ENCODE measurements at places on chromosomes 11 and 22.
A peak's percentile ranks its signal among the peaks of the same experiment; 100 is the strongest.

GRCh38 chr11:1074244-1075221 is at the start of gene MUC2:
MUC2 (plus strand) TSS chr11:1074874.
- DNase-seq = no peak

DNA sequence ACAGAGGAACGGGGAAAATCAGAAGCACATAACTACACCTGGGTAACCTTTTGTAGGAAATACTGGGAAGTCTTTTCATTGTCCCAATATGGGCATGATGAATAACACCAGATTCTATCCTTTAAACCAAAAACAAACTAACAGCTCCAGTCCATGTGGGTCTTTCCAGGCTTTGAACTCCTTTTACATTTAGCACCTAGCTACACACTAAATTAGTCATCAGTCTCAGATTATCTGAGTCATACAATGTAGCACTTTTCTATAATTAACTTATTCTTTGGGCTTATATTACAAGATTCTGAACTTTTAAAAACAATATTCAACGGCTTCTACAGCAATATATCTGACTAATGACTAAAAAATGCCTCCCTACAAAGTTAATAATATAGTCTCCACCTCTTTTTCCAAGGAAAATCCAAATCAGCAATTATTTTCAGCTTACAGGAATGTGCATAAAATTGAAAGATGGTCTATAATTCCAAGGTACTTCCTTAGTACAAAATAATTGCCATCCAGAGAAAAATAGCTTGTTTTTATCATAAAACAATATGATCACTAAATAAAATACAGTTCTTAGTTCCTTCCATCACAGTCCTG is 26.3 kb downstream of the STK33 start:
- DNase-seq = no peak

DNA sequence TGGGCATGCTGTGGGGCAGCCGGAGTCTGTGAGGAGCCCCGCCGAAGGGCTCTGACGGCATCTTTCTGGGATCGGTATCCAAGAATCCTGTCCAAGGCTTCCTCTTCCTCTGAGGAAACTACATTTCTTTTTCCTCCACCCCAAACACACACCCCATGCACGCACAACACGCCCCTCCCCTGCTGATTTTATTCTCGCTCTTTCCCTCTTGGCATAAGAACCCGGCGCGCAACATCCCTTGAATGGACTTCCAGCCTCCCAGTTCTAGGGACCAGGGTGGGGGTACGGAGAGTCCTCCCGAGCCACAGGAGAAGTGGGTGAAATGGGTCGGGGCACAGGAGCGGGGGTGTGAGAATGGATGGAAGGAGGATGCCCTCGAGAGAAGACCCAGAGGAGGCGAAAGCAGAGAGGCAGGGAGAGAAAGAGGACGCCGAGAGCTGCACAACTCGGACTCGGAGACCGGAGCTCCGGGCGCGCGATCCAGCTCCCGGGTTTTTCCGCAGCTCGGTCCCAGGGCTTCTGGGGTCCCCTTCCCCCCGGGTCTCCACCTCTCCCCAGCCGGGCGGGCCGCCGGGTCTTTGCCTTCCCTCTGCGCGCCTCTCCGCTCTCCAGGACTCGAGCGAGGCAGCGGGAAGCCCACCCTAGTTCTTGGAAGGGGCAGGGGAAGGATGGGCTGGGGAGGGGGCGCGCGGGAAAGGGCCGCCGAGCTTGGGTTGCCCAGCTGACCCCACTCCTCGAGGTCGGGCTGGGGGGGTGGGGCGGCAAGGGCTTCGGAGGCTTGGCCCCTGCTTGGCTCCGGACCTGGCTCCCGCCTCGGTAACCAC is 1.5 kb upstream of the LARGE1 start:
- peak; percentile 78 for DNase-seq

- no peak for DNase-seq
Observed at GRCh38 chr11:10824888-10825287, 16.2 kb upstream of the EIF4G2 start.

Measured in AG08396 (cell line).